ENCODE measurements at places on chromosomes 2 and 18.

GRCh38 chr2:240739797-240740196 lies 48.1 kb downstream of the AQP12A start:
- DNase-seq = no peak

- no peak for DNase-seq
Measured at GRCh38 chr2:214902286-214902685, 92.8 kb upstream of the BARD1 start.

- DNase-seq = no peak
Measured at GRCh38 chr2:214946949-214947348, 137.5 kb upstream of the BARD1 start.

GRCh38 chr2:85018049-85018447 lies 47.1 kb downstream of the KCMF1 start:
- peak; percentile 37 for DNase-seq

- DNase-seq = peak; percentile 69
Measured at GRCh38 chr2:179671043-179671981, 190.1 kb downstream of the ZNF385B start.

GRCh38 chr2:190447766-190448165 lies 39.6 kb downstream of the MFSD6 start:
- no peak for DNase-seq

GRCh38 chr2:195733831-195734230 lies 76.8 kb downstream of the SLC39A10 start:
- no peak for DNase-seq

DNA sequence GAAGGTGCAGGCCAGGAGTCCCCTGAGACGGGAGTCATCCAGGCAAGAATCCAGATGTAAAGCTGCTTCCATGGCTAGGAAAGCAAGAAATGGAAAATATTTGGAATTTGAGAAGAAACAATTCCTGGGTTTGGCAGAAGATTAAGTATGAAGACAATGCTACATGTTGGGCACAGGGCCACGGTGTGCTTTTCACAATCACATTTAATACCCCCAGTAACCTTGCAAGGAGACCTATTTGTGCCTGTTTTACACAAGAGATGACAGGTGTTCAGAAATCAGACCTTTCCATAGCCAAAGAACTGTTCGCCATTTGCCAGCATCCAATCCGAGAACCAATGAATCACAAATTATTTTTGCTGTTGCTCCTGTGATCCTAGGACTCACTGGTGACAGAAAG lies 50.5 kb downstream of the KCTD1 start:
- no peak for DNase-seq

- no peak for DNase-seq
Measured at GRCh38 chr2:198203336-198204069, 399.1 kb downstream of the PLCL1 start.

GRCh38 chr18:59377613-59378337 lies 18.7 kb upstream of the LMAN1 start:
- DNase-seq = no peak

GRCh38 chr2:209496586-209496982 lies 72.7 kb downstream of the MAP2 start:
- peak; percentile 68 for DNase-seq

GRCh38 chr18:43819397-43819796 lies 542.1 kb upstream of the SYT4 start:
- DNase-seq = no peak

DNA sequence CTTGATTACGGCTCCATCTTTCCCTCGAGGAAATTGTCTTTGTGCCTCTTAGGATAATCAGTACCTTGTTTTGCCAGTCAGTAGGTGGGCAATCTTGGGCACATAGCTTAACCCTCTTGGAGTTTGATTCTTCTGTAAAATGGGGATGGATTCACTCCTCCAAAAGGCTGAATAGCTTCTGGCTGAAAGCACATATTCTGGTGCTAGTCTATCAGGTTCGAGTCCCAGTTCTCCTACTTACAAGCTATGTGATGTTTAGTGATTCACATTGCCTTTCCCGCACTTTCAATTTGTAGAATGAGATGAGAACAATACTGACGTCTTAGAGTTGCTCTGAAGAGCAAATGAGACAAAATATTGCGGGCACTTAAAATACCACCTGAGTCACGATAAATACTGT lies 43.9 kb downstream of the ATIC start:
- DNase-seq = peak; percentile 85

- no peak for DNase-seq
Measured at GRCh38 chr18:79772865-79773696, 24.7 kb upstream of the KCNG2 start.

GRCh38 chr2:177265824-177266817 lies 1.6 kb upstream of the NFE2L2 start:
- DNase-seq = no peak

GRCh38 chr2:210862283-210863065 lies 306.1 kb downstream of the CPS1 start:
- DNase-seq = no peak

GRCh38 chr2:107597507-107597906 lies 229.2 kb upstream of the RGPD4 start:
- no peak for DNase-seq

DNA sequence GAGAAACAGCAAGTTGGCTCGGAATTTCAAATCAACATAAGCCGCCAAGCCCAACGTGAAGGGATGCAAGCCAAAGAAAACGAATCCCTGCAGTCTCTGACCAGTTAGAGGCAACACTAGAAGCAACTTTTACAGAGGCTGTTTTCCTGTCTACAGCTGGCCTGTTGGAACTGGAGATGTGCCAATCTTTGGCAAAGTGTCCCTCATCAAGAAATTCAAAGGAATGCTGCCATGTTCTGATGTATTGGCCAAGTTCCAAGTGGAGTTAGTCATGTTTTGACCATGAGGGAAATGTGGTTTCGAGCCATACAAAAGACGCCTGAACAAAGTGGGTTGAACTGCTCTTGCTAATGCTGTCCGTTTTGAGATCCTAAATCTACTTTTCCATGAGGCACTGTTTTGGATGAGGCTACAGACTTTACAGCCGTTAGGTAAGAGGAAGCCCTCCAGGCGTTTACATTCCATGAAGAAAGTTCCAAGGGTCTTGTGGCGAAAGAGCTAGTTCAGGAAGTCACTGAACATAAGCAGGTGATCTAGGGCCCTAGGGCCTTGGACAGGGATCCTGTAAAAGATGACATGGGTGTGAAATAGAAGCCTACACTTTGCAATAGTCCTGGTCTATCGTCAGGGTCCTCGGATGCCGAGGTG lies 140.7 kb upstream of the PXDN start:
- peak; percentile 46 for DNase-seq

DNA sequence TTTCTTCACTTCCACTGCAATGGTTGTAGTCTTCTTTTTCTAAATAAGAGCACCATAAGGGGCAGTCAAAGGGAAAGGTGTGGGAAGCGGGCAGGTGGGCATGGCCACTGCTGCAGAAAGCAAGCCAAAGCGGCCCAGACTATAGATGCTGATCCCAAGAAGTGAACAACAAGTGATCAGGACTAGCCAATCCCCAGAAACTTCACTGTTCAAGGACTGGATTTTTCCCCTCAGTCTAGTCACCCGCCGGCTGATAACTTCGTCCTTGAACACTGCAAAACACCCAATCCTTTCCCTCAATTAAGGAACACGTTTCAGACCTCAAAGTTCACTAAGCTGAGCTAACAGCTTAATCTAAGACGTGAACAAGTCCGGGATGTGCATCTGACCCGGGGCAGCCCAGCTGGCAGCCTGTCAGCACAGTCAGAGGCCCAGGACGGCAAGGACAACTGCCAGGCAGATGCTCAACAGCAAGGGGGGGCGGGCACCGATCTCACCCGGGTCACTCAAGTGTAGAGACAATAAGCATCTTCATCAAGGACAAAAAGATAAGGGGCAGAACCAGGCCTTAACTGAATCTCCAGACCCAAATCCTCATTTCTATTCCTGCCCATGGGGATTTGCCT lies 59.8 kb downstream of the HDLBP start:
- DNase-seq = no peak

DNA sequence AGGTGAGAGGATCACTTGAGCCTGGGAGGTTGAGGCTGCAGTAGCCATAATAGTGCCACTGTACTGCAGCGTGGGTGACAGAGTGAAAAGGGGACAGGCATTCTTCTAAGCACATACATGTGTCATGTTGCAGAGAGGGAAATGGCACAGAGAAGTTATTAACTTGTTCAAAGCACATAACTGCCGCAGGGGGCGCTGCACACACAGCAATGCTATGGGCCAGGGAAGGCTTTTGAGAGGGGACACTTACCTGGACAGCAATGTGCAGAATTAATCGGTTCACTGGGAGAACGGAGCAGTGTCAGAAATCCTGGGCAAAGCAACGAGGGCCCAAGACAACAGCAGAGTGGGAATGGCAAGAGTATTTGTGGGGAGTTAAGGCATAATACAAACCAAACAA lies 2.4 kb downstream of the SCYGR8 start:
- peak; percentile 12 for DNase-seq

DNA sequence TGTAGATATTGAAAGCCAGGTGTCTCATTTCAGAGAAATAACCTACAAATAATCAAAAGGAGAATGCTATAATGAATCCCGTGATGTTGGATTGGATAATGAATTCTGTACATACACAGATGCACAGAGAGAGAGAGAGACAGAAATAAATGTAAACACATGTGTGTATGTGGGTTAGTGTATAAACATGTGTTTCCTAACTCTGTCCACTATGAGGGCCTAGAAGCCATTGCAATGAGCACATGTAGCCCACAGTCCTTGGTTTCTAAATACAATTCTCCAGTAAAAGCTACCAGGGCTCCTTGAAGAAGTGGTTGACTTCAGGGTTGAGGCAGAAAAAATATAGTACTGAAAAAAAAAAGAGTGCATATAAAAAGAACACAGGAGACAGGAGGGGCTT lies 109.5 kb downstream of the INHBB start:
- DNase-seq = no peak

GRCh38 chr2:101408925-101409324 lies 21.6 kb upstream of the CREG2 start:
- DNase-seq = no peak

- DNase-seq = peak; percentile 60
Measured at GRCh38 chr2:127044977-127045661, 61.8 kb downstream of the BIN1 start.

- peak; percentile 93 for DNase-seq
Measured at GRCh38 chr2:191691016-191691735, 13.2 kb downstream of the NABP1 start.

GRCh38 chr2:168453404-168453803 lies 2.7 kb upstream of the CERS6 start:
- DNase-seq = no peak

DNA sequence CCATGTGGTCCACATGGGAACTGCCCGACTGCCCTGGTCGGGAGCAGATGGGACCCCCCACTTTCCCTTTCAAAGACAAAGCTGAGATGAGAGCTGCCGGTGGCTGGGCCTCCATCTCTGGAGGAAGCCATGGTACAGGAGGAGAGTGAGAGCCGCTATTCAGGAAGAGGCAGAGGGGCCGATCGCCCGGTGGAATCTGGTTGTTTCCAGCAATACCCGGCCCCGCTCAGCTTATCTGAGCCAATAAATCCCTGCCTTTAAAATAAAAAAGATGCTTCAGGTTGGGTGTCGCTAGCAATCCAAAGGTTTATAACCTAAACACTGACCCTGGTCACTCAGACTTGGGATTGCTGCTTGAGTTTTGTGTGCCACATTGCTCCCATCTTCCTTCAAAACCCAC lies 15.2 kb upstream of the B3GNT7 start:
- DNase-seq = no peak

DNA sequence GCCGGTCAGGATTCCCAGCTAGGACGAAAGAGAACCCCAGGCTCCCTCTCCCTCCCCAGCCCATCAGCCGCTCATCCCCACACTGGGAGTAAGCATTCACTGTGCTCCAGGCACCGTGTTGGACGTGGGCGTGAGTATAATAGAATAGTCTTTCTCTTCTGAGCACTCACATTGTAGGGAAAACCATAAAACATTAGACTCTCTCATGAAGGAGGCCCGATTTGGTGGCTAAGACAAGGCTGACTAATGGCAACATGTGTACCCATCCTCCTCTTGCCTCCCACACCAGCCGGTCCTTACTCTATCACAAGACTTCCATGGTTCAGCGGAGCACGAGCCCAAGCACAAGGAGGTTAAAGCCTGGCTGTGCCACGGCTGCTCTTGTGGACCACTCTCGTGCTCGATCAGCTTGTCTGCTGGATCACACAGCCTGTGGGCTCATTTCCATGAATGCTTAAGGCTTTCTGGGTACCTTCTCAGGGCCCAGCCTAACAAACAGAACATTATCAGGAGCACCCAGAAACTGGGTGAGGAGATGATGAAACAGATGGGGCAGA lies 540.9 kb upstream of the RAB6C start:
- DNase-seq = no peak

Data from fibroblast of mammary gland (primary cell).